ENCODE measurements at places on chromosomes 3 and 15.

- DNase-seq = no peak
Measured at GRCh38 chr3:144185276-144185675, 213.7 kb downstream of the DIPK2A start.

DNA sequence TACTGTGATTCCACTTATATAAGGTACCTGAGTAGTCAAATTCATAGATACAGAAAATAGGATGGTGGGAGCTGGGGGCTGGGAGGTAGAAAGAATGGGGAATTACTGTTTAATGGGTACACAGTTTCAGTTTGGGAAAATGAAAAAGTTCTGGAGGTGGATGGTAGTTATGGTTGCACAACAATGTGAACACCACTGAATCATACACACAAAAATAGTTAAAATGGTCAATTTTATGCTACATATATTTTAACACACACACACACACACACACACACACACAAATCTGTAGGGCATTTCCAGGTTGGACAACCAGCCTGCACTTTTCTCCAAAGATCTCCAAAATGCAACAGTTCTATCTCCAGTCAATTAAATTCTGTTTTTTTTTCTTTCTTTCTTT, 1.4 kb downstream of the CCDC32 start:
- no peak for DNase-seq

DNA sequence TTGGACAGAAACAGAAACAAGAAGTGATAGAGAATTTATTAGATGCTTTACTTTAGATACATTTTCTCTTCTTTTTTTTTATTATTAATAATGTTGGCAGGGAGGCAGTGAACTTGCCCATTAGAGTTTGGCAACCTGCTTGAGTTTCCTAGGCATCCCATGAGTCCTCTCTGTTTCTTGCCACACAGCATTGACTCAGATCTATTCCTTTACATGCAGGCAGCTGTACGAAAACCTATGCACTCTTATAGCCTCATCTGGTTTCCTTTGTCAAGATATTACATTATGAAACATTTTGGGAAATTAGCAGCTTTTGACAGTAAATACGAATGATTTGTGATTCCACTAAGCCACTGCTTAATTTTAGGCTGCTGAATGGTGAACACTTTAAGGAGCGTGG, 23.3 kb downstream of the IL1RAP start:
- DNase-seq = no peak

- peak; percentile 98 for DNase-seq
Measured at GRCh38 chr3:50264383-50264963, 4.5 kb upstream of the SEMA3B start.

GRCh38 chr3:186413615-186414415, 51.8 kb upstream of the DGKG start:
- DNase-seq = no peak

DNA sequence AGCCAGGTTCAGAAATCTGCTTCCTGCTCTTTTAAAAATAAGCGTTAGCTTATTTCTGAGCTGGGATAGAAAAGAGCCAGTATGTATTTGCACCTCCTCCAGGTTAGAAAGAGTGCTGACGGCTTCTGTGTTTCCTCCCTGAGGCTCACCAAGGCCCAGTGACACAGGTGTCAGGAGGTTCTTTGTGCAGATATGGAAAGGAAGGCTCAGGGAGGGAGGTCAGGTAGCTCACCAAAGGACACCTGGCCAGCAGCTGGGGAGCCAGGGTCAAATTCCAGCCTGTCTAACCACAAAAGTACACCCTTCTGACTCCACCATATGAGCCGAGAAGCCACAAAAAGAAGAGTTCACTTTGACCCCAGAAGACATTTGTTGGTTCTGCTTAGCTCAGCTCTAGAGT, 201.0 kb upstream of the WNT5A start:
- DNase-seq = no peak

DNA sequence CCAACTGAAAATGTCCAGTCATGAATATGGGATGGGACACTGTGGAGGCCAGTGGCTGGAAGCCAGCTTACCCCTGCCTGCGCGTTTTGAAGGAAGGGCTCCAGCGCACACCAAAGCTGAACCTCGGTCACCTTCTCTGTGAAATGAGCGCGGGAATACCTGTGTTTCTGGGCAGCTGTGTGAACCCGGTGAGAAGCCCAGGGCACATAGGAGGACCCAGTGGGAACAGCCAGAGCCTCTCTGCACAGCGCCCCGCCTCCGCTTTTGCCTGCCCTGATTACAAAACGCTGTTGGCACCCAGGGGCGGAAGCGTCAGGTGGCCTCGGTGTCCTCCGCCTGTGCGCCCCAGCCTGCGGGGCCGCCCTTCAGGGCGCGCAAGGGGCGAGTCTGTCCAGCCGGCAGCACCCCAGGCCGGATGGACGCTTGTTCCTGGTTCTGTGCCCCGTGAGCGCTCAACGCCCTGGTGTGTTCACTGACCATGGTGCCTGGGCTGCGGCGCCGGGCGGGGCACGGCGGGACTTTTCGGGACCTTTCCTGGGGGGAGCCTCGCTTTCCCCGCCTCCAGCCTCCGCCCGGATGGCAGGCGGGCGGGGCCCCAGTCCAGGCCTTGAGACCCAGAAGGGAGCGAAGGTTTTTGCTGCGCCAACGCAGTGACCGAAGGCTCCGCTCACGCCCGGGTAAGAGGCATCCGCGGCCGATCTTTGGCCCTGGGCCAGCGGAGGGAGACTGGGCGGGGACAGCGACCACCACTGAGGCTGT, at the start of gene SQOR:
Gene SQOR, plus strand, starts transcription at position 598 of the 759 bp plus-strand sequence. CDS start 23,895 bp downstream, outside the sequence.
- DNase-seq = peak; percentile 80

DNA sequence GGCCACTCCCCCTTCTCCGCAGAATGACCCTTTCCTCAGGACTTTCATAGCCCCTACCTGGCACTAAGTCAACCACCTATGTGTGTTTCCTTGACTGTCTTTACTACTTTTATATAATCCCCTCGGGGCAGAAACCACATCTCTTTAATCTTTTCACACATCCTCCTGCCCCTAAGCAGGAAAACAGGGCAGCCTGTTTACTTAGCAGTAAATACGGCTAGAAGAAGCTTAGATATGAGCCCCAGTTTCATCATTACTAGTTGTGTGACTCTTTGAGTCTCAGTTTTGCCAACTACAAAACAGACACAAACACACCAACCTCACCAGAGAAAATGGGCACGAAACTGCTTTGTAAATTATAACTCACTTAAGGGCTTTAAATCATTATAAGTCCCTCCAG, 98.3 kb downstream of the CYP19A1 start:
- no peak for DNase-seq

DNA sequence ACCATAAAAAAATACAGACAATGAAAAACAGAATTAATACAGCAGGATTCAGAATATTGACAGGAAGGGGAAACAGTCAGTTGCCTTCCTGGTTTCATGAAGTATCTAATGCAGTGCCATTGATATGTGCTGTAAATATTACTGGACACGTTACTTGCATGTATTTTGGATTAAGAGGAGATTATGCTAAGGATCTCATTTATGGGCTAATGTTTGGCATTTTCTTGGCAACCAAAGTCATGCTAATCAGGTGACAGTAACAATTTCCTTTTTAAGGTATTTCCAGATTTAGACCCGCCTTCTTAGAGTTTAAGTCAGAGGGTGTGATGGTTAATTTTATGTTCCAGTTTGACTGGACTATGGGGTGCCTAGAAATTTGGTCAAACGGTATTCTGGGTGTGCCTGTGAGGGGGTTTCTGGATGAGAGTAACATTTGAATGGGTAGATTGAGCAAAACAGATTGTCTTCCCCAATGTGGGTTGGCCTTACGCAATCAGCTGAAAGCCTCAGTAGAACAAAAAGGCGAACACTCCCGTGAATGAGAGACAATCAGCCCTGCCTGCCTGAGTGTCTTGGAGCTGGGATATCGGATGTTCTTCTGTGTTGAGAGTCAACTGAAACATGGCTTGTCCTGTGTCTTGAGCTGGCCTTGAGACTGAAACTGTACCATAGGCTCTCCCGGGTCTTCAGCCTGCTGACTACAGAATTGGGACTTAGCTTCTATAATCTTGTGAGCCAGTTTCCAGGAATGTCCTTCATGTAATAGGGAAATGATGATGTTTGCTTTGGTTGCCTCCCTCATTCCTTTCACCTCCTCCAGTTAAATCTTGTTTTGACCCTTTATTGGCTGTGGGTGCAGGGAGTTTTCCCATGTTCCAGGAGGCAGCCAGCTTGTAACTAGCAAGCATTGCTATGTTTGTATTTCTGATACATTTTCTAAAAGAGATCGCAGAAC, 10.5 kb downstream of the SQOR start:
- DNase-seq = no peak

GRCh38 chr15:58447271-58448010, 15.7 kb downstream of the LIPC start:
- no peak for DNase-seq

- DNase-seq = no peak
Measured at GRCh38 chr3:55128225-55128823, 200.5 kb upstream of the LRTM1 start.

- DNase-seq = no peak
Measured at GRCh38 chr3:21705769-21706168, 45.2 kb downstream of the ZNF385D start.

GRCh38 chr3:98705694-98706093, 57.4 kb upstream of the ST3GAL6 start:
- no peak for DNase-seq

DNA sequence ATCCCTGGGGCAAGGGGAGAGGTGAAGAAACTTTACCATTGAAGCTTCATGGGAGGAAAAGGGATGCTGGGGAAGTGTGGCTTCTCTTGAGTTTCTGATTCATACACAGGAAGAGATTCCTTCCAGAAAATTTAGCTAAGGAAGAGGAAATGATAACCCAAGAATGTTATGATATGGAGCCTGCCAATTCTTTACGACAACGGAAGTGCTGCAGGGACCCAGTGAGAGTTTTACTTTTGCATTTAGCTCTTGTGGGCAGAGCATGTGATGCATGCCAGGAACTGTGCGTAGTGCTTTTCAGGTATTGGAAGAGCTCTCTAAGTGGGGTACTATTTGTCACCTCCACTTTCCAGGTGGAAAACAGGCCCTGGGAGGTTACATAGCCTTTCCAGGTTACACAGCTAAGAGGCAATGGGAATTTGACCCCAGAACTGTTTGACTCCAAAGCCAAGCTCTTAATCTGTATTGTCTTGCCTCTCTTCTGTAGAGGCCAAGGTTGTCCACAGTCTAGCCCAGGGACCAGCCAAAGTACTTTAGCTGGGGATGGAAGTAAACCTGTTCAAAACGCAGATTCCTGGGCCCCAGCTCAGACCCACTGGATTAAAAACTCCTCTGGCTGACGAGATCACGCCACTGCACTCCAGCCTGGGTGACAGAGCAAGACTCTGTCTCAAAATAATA, 23.0 kb downstream of the CMTM7 start:
- no peak for DNase-seq

GRCh38 chr3:126990024-126990700, 7.2 kb downstream of the PLXNA1 start:
- no peak for DNase-seq

DNA sequence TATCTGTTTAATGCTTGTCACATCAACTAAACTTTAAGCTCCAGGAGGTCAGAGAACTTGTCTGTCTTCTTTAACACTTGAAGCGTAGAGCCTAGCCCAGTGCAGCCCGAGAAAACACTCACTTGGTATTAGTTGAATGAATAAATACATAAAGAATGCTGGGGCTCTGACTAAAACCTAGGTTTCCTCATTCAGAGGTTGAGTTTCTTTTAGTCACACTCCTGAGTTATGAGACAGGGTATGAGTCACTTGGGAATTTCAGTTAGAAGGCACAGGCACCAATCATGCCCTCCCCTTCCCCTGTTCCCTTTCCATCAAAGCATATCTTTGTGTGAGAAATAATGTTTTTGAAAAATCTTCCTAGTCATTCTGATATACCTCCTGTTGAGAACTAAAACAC, 589.8 kb upstream of the DPPA4 start:
- no peak for DNase-seq

DNA sequence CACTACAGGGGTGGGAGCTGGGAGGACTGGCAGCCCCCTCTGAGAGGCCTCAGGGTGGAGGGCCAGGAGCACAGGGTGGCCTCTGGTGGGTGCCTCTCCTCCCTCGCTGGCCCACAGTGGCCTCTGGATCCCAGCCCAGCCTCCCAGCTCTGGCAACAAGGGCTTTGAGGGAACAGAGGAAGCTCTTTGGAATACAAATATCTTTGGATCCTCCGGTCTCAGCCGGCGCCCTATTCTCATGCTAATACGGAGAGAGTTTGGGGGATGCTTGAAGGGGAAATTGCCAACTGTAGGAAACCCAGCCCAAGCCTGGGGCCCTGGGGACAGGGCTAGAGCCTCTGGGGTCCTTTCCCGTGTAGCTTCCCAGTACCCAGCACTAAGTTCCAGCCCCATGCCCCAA, 33.4 kb upstream of the INSYN1 start:
- DNase-seq = peak; percentile 88
